ENCODE measurements at places on chromosomes 1 and 21.

DNA sequence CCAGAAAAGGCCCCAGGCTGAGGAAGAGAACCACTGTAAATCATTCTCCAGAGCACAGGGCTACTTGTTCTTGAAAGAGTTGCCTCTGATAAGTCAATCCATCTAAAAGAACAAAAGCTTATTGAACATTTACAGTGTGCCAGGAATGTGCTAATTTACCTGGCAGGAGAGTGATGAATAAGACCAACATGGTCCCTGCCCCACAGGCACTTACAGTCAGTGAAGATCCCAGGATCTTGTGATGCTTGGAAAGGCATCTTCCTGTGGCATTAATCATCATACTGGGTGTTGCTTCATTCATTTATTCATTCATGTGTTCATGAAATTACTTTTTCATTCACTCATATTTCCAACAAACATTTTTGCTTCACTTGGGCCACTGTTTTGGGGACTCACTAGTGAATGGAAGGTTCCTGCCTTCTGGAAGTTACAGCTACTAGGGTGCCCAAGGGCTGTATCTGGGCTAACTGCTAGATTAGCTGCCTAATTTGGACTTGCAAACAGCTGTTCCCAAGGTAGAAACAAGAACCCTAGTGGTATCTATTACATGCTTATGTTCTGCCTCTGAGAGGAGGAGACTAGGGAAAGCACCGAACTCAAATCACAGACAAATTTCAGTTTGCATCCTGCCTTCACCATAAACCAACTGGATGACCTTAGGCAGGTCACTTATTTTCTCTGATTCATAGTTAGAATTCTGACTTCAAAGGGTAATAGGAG is 133.5 kb downstream of the CLIC6 start:
- no peak for DNase-seq

- DNase-seq: no peak
These were observed 215.8 kb upstream of the JUN start for GRCh38 chr1:58999676-59000075.

GRCh38 chr1:14262637-14263036 is 335.8 kb upstream of the KAZN start:
- DNase-seq: no peak

DNA sequence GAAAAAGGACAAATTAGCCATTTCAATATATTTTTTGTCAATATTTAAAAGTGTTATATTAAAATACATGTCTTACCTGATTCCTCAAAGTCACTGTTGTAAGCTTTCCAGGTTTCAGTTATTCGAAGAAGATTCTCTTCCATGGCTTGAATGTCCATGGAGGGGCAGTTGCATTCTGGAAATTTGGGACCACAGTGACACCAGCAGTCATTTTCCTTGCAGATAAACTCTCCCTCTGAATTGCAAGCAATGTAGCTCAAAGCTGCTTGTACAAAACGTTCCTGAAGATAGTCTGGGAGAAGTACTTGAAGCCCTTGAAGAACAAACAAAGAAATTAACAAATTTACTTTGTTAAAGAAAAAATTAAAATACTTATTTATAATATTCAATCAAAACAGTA is 251.7 kb downstream of the BRINP3 start:
- no peak for DNase-seq

GRCh38 chr1:34984435-34984792 is 733 bp downstream of the TMEM35B start:
- DNase-seq: no peak

- no peak for DNase-seq
These were observed 4.9 kb upstream of the ELK4 start for GRCh38 chr1:205636732-205637131.

DNA sequence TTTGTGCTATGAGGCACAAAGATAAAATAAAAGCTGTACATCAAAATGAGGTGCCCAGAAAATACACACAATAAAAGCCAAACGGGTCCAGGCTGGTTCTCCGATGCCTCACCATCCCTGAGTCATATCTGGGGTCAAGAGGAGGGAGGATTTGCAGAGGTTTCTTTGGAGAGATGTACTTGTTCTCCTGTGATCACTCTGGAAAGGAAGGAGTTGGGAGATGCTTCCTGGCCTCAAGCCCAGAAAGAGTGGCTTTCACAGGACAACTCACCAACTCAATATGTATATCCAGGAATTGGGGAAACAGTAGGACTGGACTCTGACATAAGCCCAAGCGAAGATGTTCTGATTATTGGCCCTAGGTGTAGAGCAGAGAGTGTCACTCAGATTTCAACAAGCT is 51.9 kb downstream of the DIPK1A start:
- DNase-seq: no peak

GRCh38 chr1:64915381-64916274 is 50.7 kb downstream of the JAK1 start:
- DNase-seq: no peak

DNA sequence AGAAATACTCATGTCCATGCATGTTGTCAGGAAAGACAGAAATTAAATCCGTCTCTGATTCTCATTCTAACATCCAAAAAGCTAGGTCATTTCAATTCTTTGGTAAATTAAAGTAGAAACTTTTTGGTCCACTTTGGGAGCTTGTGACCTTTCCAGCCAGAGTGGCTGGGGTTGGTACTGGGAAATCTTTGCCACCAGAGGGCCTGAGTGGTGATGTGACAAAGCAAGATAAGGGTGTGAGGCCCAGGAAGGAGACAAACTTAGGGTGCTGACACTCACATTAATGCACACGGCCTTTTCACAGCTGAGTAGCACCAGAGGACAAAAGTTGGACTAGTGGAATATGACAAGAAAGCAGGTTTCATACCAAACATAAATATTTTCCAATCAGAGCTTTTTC is 144.3 kb downstream of the DNM3 start:
- no peak for DNase-seq

GRCh38 chr1:200794506-200795065 is 55.9 kb downstream of the CAMSAP2 start:
- no peak for DNase-seq

DNA sequence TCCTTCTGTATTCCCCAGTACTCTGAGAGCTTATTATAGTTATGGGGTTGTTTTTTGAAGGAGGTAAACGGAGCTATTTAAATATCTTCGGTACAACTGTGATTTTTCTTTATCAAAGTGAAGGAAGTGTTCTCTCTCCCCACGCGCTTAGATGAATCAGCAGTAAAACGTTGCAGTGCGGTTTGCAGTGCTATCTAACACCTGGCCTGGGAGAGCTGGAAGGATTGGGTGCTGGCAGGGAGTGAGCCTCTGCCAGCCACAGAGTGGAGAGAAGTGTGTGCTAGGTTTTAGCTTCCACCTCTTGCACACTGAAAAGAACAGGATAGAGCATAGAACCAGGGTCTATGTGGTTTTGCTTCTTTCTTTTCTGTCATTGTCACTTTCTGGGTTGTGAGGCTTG is 165.9 kb downstream of the SDCCAG8 start:
- DNase-seq: no peak

GRCh38 chr1:3217181-3217641 is 148.2 kb downstream of the PRDM16 start:
- no peak for DNase-seq

DNA sequence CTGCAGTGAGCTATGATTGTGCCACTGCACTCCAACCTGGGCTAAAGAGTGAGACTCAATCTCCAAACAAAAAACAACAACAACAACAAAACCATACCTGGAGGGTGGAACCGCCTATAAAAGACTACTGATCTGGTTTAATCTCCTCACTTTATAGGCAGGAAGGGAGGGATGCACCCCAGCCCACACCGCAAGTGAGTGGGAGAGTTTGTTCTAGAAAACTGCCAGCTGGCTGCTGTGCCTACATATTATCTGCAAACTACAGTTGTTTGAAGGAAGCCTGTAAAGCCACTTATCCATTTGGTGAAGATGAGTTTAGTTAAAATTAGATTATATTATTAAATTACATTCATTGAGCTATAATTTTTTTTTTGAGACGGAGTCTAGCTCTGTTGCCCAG is 9.1 kb upstream of the SRSF10 start:
- DNase-seq: no peak

DNA sequence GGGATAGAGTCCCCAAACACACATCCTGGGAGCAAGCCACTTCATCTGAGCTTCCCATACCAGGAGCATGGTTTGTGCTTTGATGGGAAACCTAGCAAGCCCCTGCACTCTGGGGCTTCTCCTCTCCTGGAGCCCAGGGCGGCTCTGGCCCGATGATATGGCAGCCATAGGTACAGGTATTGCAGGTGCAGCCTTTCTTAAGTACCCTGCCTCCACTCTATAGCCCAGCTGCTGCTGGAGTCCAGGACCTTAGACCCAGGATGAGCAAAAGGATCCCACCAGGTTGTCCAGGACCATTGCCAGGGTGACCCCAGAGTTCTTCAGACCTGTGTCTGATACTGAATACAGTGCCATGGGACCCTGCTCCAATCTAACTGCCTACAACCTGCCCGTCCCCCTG is 4.2 kb downstream of the C1orf226 start:
- no peak for DNase-seq

DNA sequence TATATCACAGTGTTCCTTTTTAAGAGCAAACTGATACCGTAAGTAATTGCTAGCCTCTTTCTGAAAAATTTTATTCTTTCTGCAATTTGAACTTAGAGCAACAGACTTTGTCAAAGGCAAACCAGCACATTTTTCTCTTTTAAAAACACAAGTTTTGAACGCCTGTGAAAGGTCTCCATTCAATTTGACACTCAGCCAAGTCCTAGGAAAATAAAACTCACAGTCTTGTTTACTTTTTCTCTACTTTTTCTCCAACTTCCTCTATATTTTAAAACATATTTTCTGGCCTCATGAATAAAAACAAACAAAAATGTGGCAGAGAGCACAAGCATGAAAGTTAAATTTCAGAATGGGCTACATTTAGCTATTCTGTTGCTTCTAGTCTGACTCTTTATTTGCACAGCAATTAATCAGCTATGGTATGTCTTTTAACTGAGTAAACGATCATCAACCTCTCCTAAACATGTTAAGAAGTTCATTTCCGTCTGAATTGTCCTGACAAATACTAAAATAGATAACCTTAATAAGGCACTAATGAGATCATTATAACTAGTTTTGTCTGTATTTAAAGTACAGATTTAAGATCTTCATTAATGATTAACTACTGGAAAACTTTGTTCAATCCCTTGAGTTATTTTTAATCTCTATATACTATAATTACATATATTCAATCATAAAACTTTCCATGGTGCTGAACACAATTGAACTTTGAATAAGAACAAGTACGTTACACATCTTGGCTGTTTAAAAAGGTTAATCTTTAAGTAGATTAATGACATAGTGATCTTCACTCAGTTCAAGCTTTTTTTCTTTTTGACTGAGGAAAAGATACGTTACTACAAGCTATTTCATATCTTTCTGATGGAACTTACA is 550.6 kb downstream of the PTBP2 start:
- no peak for DNase-seq

GRCh38 chr1:158179301-158180041 is 1.2 kb upstream of the CD1D start:
- DNase-seq: no peak

GRCh38 chr1:117036018-117036461 is 24.1 kb upstream of the TTF2 start:
- DNase-seq: no peak

DNA sequence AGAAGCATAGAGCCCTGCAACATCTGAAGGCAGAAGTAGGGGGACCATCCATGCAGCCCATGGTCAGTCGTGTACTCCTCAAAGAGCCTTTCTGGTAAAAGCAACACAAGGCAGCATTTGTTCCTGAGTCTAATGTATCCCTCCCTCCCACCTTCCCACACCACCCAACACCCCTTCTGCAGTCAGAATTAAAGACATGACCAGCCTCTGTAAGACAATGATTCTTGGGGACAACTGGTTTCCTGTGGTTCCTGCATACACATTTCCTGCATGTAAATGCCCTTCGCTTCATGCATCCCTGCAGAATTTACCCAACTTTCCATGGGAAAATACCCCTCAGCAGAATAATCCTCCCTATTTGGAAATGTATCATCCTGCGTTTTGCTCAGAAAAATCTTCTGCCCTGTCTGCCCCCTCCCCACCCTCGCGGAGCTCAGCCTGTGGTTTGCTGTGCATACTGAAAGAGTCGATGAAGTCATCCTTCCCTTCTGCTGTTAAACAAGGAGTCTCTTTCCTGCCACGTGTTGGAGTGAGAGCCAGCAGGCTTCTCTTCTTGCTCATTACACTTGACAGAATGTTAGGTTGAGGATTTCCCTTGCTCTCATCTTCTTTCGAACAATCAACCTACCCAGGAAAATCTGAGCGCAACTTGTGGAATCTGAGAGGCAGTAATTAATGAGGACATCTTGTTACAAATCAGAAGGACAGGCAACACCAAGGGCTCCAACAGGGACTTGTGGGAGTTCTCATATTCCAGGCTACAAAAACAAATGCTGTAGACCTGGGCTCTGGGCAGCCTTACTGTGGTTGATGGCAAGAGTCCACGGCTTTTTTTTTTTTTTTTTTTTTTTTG is 4.7 kb downstream of the TNN start:
- no peak for DNase-seq

- no peak for DNase-seq
These were observed 124.8 kb upstream of the EDN2 start for GRCh38 chr1:41609166-41609883.

DNA sequence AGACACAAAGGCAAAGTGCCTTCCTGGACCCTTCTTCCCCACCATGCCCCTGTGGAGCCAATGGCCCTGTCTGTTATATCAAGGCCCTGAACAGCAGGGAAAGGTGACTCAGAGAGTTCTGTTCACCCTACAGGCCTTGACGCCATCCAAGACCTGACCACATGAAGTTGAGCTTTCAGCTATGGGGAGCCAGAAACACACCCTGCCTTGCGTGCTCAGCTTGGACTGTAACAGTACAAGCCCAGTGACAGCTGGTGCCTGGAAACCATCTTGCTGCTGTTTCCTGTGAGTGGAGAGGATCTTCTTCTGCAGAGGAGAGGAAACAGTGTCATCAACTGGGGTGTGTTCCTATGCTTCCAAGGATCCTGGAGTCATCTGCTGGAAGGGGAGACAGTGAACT is 165.0 kb upstream of the IRF2BP2 start:
- DNase-seq: no peak

Measured in stimulated activated CD8-positive, alpha-beta memory T cell treated with anti-CD3 and anti-CD28 coated beads, Interleukin-2, amount 100 ng/mL, for 1 hour (primary cell).